ENCODE measurements at places on chromosomes 2 and 18.

DNA sequence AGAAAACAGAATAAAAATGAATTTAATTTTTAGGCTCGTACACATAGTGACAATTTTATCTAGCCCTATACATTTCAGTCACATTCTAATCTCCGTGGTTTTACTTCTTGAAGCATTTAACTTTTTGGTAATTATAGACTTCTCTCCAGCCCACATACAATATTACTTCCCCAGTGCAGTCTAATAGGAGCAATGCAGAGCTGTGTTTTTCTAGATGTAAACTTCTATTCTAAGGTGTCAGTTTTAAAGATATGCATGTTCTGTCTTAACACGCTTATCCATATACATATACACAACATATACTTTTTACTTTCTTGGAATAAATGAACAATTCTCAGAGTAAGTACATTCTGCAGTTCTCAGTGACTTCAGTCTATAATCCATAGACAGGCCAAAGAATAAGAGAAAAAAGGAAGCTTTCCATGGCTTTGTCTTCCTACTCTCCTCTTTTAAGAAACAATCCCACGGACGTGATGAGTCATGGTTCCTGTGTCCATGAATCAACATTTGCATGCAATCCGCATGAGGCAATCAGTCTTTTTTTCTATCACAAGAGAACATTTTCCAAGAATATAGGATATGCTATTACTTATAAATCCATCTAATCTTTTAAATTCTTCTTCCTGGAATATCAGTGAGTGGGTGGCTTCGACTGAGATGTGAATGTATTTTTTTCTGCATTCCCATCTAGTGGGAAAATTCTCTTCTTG, 42.8 kb downstream of the CCDC102B start:
- DNase-seq = peak; percentile 66

- DNase-seq = peak; percentile 63
Measured at GRCh38 chr2:236193026-236193425, 24.8 kb upstream of the GBX2 start.

- DNase-seq = peak; percentile 35
Measured at GRCh38 chr2:177602611-177603164, 210.1 kb downstream of the AGPS start.

DNA sequence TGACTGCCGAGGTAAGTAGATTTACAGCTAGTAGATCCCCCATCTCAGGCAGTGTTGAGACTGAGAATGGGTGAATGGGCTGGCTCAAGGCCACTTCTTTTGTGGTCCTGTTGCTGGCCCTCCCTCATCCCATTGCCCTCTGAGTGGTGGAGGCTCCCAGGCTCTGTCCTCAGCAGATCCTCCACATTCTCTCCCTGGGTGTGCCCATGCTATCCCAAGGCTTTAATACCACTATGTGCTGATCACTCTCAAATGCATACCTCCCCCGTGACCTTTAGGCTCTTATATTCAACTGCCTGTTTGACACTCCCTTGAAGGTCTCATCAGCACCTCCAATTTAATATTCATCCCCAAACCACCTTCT, 271.8 kb downstream of the GLI2 start:
- no peak for DNase-seq

DNA sequence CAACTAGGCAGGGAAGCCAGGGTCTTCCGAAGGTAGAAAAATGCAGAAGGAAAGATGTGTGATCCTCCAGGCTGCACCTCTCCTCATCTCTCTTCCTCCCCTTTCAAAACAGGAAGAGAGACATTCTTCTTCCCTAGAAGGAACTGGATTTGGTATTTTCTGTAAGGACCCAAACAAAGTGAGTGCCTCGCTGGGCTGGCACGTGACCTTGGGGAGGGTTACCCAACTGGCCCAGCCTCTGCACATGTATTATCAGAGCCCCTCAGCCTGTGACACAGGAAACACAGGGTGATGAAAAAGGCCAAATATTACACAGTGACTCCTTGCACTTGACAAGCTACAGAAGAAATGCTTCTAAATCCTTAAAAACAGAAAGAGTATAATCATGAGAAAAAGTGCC, 2.3 kb downstream of the HJURP start:
- no peak for DNase-seq

GRCh38 chr2:6578416-6578815, 287.3 kb downstream of the CMPK2 start:
- DNase-seq = no peak

Data from islet precursor cell (in vitro differentiated cells).